ENCODE measurements at places on chromosomes 13 and 19. TPM values are rescaled to one million over a fixed set of nuclear protein-coding genes. Genes with fewer than 3 reads are reported as not detected.

RUBCNL gene
- 0.55 TPM for total RNA-seq

KIR2DL3 gene
- total RNA-seq = not detected

LILRA1 gene
- total RNA-seq = not detected

C13orf46 gene
- total RNA-seq = 0.28 TPM

ZSCAN1 gene
- total RNA-seq = not detected
